Brain pericyte (primary cell): ENCODE measurements at places on chromosomes 6 and 20.

DNA sequence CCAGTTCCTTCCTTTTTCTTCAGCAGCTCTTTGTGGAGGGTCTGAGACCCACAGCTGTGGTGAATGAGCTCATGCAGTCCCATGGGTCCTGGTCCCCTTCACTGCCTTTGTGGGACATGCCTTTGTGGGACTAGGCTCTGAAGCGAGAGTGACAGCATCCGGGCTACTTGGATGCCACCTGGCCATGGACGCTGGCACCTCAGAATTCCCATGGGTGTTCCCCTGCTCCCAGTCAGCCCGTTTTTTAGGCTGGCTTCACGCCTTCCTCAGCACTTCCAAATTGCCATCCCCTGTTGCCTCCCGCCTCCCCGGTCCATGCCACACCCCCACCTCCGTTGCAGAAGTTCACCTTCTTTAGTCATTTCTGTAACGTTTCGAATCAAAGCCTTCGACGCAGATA is 45.1 kb downstream of the RAMACL start:
- no peak for DNase-seq

DNA sequence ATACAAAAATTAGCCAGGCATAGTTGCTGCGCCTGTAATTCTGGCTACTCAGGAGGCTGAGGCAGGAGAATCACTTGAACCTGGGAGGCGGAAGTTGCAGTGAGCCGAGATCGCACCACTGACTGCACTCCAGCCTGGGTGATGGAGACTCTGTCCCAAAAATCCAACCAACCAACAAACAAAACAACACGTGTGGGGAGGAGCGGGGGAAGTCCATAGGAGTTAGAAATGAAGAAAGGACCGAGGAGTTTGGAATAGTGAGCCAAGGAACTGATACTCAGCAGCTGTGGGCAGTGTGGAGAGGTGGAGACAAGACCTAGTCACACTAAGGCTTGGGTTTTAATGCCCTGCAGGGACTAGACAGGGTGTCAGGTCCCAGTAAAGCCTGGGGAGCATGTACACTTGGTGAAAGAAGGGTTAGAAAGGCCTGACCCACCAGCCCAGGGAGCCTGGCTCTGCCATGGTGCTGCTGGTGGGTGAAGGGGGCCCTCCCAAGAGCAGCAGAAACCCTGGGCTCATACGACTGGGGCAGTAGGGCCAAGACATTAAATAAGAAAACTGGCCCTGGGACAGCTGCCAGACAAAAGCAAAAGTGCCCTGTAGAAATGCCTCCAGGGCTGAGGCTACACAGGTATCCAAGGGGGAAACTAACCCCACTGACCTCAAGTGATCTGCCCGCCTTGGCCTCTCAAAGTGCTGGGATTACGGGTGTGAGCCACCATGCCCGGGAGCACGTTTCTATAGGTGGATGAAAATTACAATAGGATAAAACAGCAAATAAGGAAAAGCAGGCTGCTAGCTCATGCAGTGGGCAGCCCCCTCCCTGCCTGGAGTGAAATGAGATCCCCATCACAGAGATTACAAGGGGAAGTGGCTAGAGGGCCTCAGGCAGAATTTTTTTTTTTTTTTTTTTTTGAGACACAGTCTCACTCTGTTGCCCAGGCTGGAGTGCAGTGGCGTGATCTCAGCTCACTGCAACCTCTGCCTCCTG is 58.0 kb downstream of the MYH7B start:
- no peak for DNase-seq

DNA sequence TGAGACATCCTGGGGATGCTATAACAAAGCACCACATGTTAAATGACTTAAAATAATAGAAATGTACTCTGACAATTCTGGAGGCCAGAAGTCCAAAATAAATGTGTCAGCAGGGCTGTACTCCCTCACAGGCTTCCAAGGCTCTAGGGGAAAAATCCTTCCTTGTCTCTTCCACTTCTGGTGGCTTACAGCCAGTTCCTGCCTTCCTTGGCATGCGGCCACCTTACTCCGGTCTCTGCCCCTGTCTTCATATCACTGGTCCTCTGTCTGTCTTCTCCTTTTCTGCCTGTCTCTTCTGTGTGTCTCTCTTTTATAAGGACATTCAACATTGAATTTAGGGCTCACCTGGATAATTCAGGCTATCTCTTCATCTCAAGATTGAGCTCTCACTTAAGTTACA is 155.3 kb upstream of the SYNCRIP start:
- DNase-seq = no peak

DNA sequence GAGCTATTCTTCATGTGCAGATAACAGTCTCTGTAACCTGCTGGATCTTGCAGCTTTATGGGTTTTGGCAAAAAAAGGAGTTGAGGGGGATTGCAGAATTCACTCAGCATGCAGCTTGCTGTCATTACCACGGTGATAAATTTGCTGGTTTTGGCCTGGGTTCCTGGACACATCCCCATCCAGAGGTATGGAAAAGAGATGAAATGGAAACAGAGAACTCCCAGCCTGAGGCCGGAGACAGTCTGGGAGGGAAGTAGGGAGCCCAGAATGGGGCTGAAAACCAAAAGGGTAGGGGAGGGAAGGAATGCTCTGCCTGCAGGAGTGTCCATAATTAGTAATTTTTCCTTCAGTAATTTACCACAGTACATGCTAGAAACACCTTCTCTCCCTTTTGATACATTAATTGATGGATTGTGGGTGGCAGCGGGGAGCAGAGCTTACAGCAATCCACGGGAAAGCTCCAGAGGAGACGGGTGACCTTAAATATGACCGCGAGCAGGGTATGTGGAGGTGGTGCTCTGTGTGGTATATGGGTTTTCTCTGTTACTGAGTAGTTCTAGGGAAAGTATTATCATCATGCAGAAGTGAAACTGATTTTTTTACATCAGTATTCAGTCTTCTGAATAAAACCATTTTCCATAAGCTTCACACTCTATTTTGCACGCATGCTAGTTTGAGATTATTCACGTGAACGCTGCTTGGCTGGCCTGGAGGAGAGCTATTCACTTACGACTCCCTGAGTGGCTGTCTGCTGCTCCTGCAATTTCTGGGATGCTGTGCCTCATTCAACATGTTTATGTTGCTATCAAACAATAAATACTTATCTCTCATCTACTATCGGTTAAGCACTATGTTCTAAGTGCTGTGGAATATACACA is 66.3 kb upstream of the KCNK16 start:
- no peak for DNase-seq

GRCh38 chr6:143964674-143965081 is 43.4 kb downstream of the PLAGL1 start:
- no peak for DNase-seq

DNA sequence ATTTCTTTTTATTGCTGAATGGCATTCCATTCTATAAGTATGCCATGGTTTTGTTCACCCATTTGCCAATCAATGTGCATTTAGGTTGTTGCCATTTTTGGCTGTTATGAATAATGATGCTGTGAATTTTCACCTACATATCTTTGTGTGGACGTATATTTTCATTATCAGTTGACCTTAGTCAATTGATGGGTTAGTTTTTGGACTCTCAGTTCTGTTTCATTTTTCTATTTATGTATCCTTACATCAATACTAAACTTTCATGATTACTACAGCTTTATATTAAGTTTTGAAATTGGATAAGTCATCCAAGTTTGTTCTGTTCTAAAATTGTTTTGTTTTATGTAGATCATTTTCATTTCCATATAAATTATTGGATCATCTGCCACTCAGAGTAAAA is 261.9 kb upstream of the CNR1 start:
- DNase-seq = no peak

- DNase-seq = no peak
Observed at GRCh38 chr20:63619505-63619904, 7.4 kb downstream of the GMEB2 start.

GRCh38 chr20:48609491-48609978 is 218.3 kb downstream of the PREX1 start:
- DNase-seq = no peak

DNA sequence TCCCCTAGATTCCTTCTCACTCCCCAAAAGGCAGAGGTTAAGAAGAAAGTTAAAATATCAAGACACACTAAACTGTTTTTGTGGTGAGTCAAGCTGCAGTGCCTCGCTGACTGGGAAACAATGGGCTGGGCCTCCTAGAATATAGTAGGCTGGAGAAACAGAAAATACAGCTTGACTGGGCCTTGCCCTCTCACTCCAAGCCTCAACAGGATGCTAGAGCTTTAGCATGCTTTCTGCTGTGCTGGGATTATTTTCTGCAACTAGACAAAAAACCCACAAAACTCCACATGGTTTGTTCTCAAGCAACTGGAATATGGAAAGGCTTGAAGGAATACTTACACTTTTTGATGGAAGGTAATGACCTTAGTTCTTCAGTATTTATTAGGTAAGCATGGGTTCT is 27.9 kb downstream of the FOXO3 start:
- peak; percentile 59 for DNase-seq

GRCh38 chr6:14517516-14518105 is 400.0 kb downstream of the CD83 start:
- no peak for DNase-seq

- no peak for DNase-seq
Observed at GRCh38 chr20:57666106-57666833, 43.5 kb downstream of the PMEPA1 start.

- no peak for DNase-seq
Observed at GRCh38 chr20:48282591-48283228, 497.4 kb upstream of the SULF2 start.

DNA sequence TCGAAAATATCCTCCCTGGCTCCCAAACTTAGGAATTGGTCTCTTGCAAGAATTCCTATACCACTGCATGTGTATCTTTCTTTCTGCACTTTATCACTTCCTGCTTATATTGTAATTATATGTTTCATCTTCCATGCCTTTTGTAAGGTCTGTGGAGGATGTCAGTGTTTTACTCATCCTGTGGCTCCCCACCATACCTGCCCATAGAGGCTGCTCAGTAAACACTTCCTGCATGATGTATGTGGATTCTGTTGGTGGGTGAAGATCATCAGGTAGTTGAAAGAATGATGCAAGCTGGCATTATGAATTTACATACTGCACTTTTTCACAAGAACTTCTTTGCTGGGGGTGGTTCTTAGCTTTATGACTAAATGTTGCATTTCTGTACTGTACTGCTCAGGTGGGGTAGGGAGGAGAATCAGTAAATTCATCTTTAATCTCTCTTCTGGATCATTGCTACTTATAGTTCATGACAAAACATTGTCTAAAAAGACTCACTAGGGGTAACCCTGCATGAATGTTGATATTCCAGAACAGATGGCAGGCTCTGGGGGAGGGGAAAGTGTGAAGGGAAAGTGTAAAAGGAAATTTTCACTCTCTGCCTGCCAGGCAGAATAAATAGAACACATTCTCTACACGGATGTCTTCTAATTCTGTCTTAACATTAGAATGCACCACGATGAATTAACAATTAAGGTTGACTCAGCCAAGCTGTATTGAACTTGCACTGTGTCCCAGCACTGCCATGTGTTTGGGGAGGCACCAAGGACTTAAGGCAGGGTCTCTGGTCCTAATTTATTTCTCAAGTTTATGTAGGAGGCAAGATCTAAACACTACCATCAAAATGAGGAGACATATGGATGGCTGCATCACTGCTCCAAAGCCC is 36.0 kb upstream of the KLHL31 start:
- DNase-seq = no peak

DNA sequence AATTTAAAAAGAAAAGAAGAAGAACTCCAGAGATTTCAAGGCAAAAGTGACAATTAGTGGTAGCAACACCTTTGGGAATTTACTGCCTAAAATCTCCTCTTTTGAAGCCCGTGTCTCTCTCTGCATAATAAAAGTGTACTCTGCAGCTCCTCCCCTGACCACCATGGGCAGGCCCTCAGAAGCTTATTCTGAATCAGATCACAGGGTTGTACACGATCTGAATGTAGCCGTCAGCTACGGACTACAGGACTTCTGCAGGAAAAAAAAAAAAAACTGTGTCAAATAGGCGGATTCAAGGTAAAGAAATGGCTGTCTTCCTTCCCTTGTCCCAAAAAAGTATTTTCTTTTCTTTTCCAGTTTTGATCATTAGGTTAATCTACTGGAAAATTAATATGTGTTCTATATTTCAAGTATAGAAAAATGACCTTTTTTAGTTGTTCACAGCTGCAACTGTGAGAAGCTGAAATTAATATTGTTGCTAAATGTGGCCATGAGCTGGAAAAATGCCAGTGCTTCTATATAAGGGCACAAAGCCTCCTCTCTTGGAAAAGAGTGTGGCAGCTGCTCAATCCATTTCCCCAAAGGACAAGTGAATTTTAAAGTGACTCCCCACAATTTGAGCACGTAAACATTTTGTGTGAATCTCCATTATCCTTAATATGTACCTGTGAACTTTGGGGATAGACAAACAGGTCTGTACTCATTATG is 397.4 kb downstream of the C6orf118 start:
- DNase-seq = no peak

DNA sequence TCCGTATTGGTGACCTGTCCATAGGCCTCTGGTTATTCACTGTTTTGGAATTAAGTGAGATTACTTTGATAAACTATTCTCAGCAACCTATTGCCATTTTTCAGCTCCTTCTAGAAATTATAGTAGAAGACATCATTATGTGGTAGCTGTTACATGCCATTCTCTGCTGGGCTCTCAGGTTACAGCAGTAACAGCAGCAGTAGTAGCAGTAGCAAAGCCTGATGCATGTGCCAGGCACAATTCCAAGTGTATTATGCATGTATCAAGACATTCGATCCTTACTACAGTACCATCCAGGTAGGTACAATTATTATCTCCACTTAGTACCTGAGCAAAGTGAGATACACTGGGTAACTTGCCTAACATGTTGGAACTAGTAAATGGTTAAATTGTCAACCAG is 74.3 kb downstream of the RPS12 start:
- DNase-seq = no peak

DNA sequence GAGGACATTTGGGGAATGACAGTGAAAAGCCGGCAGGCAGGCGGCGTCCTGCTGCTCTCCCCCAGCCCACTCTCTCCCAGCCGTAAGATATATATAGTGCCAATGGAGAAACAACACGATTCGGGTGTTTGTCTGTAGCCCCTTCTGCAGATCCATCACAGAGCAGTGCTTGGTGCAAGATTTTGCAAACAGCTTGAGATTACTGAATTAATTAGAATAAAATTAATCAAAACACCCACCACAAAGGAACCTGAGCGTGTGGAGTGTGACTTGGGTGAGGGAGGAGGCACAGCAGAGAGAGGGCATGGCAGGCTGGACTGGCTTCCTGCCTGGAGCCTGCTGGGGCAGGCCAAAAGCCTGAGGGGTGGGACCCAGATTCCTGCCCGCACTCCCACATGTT is 28.8 kb upstream of the CCDC167 start:
- DNase-seq = no peak

- DNase-seq = no peak
Observed at GRCh38 chr6:53640361-53640760, 25.2 kb downstream of the KLHL31 start.
